ENCODE measurements at places on chromosomes 5 and 9.
A peak's percentile ranks its signal among the peaks of the same experiment; 100 is the strongest.

DNA sequence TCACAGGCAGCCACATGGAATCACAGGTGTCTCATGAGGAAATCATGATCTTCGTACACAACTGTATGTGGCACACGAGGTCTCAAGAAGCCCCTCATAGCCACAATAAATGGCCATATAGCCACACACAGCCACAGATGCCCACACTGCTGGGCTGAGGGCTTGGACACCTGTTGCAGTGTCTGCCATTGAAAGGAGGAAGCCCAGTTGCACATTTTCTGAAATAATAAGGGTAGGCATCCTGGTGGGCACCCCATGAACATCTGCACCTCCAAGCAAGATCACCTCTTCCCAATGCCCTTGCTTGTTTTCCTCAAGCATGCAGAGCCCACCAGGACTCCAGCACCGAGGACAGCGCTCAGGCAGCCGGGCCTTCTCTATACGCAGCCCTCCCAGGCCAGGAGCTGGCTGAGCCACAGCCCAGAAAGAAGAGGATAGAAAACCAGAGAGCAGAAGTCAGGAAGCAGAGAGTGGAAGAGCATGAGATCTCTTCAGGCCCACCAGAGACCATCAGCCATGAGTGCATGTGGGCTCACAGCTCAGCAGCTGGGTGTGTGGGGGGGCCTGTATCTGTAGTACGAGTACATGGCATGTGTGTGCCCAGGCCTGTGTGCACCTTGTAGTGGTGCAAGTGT lies 1.0 kb upstream of the ACSL6 start:
- peak; percentile 63 for DNase-seq

GRCh38 chr9:33320568-33321261 lies 30.4 kb downstream of the NFX1 start:
- DNase-seq = no peak

GRCh38 chr5:128662997-128663396 lies 125.0 kb upstream of the FBN2 start:
- DNase-seq = no peak

GRCh38 chr9:96644137-96644536 lies 11.0 kb downstream of the PRXL2C start:
- DNase-seq = no peak

- DNase-seq = no peak
Observed at GRCh38 chr9:29556317-29556716, 1983.0 kb upstream of the C9orf72 start.

DNA sequence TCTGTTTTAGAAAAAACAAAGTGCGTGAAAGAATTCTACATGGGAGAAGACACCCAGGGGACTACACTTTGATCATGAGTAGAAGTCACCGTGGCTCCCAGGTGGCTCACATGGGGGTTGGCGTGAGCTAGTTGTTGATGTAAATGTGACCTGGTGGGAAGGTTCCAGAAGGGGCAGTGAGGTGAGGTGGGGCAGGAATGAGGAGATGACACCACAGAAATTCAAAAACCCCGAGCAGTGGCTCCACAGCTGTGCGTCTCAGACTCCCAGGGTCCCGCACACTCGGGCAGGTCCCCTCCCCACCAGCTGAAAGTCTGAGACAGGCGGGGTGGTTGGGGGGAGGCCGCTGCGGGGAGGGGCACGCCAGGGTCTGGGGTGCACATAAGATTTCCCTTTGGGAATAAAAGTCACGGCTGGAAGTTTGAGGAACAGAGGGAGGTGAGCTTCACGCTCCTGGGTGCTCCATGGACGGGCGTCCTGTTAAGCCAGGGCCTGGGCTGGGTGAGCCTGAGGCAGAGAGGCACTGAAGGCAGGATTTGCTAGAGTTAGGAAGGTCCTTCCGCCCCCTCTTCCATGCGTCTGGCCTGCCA lies 29.9 kb downstream of the GLT6D1 start:
- DNase-seq = peak; percentile 15

DNA sequence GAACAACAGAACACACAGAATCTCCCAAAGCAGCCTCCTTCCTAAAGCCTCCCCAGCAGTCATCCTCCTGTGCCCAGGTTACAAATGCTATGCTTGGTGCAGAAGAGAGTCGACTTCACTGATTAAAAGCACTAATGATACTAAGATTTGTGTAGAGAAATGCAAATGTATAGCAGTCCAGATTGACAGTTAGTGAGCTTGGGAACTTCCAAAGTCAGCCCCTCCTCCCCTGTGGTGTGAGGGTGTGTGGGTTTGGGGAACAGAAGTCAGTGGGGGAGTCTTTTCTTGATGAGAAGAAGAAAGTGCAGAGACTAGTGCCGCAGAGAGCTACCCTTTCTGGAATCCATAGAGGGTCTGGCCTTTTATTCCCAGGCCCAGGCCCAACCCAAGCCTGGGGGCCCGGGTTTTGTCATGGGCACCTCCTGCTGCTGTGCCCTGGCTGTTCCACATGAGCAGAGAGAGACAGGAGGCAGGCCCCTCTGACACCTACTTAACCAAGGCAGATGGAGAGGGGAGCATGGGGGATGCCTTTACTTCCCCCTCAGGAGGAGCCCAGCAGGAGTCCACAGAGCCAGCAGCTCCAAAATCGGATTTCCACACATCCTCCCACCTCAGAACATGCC lies 173.3 kb downstream of the DENND1A start:
- no peak for DNase-seq

DNA sequence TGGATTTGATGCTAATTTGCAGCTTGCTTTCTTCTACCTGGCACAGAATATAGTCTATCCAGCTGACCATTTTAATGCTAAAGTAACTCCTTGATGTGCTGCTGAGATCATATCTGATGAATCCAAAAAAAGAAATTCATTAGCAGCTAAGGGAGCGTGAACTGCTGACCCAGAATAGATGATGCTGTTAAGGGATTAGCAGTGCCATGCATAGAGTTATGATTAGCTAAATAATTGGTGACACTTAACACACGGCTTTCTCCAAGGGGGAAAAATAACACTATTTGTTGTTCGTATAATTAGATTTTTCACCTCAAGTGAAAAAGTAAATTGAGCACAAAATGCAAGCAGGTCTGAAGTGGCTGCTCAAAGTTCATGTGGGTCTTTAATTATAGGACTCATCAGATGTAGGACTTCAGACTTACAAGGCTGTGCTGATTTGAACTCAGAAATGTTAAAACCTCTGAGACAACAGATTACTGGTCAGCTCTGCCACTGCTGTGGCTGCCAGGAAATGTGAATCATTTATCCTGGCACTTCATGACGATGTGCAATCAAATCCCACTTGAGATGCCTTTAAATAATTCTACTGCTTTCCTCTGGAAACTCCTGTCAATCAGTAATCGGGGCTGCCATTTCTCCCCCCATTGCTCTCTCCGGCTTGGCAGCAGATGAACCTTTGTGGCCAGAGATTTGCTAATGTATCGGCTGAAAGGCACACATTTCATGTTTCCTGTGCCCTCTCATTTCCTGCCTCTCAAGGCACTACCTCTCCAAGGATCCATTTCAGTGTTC lies 291.6 kb upstream of the C9orf72 start:
- no peak for DNase-seq

DNA sequence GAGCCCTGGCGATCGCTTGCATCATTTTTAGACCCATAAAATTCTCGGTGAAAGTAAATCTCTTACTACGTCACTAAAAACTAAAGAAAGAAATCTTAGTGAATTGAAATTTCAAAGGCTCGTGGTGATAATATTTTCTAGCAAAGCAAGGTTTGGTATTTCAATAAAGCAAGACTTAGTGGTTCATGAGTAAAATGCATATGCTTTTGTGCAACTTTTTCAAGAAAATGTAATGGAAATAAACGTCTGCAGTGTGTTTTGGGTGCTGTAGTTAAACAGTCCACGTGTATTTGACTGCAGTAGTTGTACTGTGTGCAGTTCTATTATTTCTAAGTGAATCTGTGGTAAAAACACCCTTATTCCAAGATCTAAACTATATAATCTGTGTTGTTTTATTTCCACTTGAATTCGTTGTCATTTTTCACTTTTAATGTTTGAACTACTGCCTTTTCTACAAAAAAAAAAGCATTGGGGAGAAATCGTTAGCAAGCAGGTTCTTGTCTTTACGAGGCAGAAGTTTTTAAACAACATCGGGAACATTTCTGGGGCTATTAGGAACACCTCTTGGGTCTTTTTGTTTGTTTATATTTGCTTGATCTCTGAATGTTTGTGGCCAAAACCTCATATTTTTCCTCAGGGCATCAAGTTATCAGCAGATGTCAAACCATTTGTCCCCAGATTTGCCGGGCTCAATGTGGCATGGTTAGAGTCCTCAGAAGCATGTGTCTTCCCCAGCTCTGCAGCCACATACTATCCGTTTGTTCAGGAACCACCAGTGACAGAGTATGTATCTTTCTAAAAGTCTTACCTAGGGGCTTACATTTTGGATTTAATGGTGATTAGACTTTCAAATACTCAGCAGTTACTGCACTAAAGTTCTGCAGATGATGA lies 960 bp downstream of the SECISBP2 start:
- no peak for DNase-seq
